ENCODE measurements at places on chromosomes 12 and 14.
A peak's percentile ranks its signal among the peaks of the same experiment; 100 is the strongest.

GRCh38 chr12:103833891-103834290 lies 7.1 kb downstream of the NT5DC3 start:
- no peak overlapping the region for H3K4me3 ChIP-seq
- H3K4me1 ChIP-seq, result peaks cover 21% of the 10 kb centered on the region
- peaks cover 9% of the 10 kb centered on the region for H3K27me3 ChIP-seq
- no peak overlapping the region for H3K27ac ChIP-seq
- H3K36me3 ChIP-seq, result peaks cover 12% of the 10 kb centered on the region

GRCh38 chr12:104342147-104342546 lies 38.6 kb downstream of the EID3 start:
- H3K4me3 ChIP-seq, result no peak overlapping the region
- no peak for DNase-seq
- H3K27me3 ChIP-seq, result no peaks in the 10 kb centered on the region
- H3K27ac ChIP-seq, result no peak overlapping the region

- H3K4me1 ChIP-seq, result peaks cover 1% of the 10 kb centered on the region
- no peak for DNase-seq
- H3K4me3 ChIP-seq, result no peak overlapping the region
- no peaks in the 10 kb centered on the region for H3K36me3 ChIP-seq
- no peak overlapping the region for H3K27ac ChIP-seq
Measured at GRCh38 chr14:93643127-93643526, 145.2 kb downstream of the PRIMA1 start.

GRCh38 chr12:128076188-128076587 lies 190.8 kb upstream of the TMEM132C start:
- H3K27ac ChIP-seq, result no peak overlapping the region
- no peaks in the 10 kb centered on the region for H3K36me3 ChIP-seq
- H3K27me3 ChIP-seq, result peaks cover 4% of the 10 kb centered on the region
- no peak for DNase-seq

- H3K4me1 ChIP-seq, result no peaks in the 10 kb centered on the region
- H3K36me3 ChIP-seq, result no peaks in the 10 kb centered on the region
- no peak for DNase-seq
- no peak overlapping the region for H3K4me3 ChIP-seq
- H3K27me3 ChIP-seq, result peaks cover 28% of the 10 kb centered on the region
Measured at GRCh38 chr12:107359382-107359781, 266.0 kb upstream of the CRY1 start.

DNA sequence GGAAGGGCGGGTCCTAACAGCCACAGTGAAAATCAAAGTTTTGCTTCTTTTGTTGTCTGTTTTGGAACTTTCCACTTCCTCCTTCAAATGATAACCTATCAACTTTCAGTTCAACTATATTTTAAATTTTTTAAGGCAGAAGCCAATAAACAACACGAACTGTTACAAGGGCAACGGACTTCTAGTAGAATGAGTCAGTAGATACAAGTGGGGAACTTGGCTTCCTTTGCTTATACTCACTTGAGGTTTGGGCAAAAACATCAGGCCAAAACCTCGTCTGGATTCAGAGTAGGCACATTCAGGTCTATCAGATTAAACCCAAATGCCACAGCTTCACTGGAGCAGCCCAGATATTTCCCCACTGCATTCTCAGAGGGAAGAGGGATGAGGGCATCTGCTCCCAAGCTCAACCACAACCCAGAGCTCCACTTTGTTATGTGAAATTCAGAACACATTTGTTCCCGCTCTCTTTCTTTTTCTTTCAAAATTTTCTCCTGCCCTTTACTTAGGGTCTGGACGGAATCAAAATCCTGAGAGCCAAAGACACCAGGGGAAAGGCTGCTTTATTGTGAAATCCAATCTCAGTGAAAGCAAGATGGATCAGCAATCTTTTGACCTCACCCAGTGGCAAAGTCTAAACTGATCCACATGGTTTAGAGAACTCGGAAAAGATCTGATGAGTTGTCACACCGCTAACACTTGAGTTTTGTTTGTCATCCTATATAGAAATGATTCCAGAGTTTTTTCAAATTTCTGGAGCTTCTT lies 152.5 kb upstream of the BTG1 start:
- no peaks in the 10 kb centered on the region for H3K36me3 ChIP-seq
- DNase-seq, result no peak
- no peak overlapping the region for H3K4me3 ChIP-seq
- no peaks in the 10 kb centered on the region for H3K27me3 ChIP-seq
- peaks cover 10% of the 10 kb centered on the region for H3K4me1 ChIP-seq
- H3K27ac ChIP-seq, result no peak overlapping the region

DNA sequence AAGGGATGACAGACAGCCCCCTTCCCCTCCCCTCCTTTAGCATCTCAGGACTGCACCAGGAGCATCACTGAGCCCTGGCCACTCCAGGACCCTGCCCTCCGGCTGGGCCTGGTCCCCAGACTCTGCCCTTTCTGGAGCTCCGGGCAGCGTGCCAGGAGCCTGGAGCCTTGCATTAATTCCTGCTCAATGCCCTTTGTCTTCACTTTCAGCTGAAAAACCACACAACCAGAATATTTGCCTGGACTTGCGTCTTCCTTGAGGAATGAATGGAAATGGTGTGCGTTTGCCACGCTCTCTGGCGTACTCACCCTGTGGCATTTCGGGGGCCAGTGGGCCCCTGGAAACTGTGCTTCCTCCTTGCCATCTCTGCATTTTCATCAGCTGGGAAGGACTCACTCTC lies 8.5 kb upstream of the RFLNA start:
- peaks cover 2% of the 10 kb centered on the region for H3K36me3 ChIP-seq
- no peak overlapping the region for H3K4me3 ChIP-seq
- H3K27me3 ChIP-seq, result peaks cover 10% of the 10 kb centered on the region
- no peak overlapping the region for H3K27ac ChIP-seq
- DNase-seq, result no peak
- H3K4me1 ChIP-seq, result peaks cover 13% of the 10 kb centered on the region

DNA sequence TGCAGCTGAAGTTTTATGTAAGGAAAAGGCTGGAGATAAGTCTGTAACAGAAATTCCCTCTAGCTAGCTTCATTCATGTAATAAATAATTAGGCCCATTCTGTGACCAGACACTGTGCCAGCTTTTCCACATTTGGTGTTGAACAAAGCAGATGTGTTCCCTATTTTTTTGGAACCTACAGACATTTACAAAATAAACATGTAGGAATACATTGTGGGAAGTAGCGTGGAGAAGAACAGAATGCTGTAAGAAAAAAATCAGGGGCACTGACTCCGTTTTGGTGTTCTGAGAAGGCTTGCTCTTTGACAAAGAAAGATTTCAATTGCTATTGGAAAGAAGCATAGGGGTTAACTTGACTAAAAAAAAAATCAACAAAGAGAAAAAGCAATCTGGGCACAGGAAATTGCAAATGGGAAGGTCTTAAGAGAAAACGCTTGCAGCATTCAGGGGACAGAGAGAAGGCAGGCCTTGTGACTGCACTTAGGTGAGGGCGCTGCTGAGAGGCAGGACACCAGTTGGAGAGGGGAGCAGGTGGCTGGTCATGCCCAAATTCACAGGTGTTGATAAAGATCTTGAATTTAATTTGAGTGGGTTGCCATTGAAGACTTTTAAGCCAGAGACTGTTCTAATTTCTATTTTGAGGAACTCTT lies 4.0 kb downstream of the FAR2 start:
- H3K4me3 ChIP-seq, result no peak overlapping the region
- peaks cover 12% of the 10 kb centered on the region for H3K4me1 ChIP-seq
- H3K27me3 ChIP-seq, result peaks cover 29% of the 10 kb centered on the region
- no peak overlapping the region for H3K27ac ChIP-seq
- no peak for DNase-seq

GRCh38 chr14:92492258-92492657 lies 21.3 kb upstream of the RIN3 start:
- no peaks in the 10 kb centered on the region for H3K36me3 ChIP-seq
- no peak overlapping the region for H3K27ac ChIP-seq
- no peak overlapping the region for H3K4me3 ChIP-seq
- no peak for DNase-seq
- H3K4me1 ChIP-seq, result no peaks in the 10 kb centered on the region

DNA sequence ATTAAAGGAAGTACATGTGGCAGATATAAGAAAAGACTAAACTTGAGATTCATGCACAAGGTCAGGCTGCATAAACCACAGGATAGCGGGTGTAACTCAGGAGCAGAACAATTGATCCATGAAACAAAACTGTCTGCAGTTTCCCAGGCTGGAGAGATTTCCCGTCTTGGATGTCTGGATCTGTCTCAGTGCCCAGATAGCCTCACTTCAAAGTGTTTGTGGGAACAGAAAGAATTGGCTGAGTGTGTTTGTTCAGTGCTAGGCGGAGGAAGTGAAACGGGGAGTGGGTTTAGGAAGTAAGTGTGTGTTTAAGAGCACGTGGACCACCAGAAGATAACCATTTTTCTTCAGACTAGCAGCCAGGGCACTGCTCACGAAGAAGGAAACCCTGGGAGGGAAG lies 1.4 kb upstream of the RNASE10 start:
- H3K36me3 ChIP-seq, result peaks cover 2% of the 10 kb centered on the region
- H3K4me3 ChIP-seq, result no peak overlapping the region
- peaks cover 11% of the 10 kb centered on the region for H3K4me1 ChIP-seq
- no peak for DNase-seq
- H3K27me3 ChIP-seq, result no peaks in the 10 kb centered on the region
- H3K27ac ChIP-seq, result no peak overlapping the region

GRCh38 chr14:73602994-73603393 lies 9.3 kb upstream of the ACOT6 start:
- H3K4me1 ChIP-seq, result peaks cover 11% of the 10 kb centered on the region
- DNase-seq, result no peak
- no peaks in the 10 kb centered on the region for H3K36me3 ChIP-seq
- H3K4me3 ChIP-seq, result no peak overlapping the region
- no peak overlapping the region for H3K27ac ChIP-seq

- DNase-seq, result no peak
- no peaks in the 10 kb centered on the region for H3K36me3 ChIP-seq
- no peak overlapping the region for H3K4me3 ChIP-seq
- no peak overlapping the region for H3K27ac ChIP-seq
Measured at GRCh38 chr12:10750385-10750727, 27.2 kb upstream of the YBX3 start.

GRCh38 chr12:118979763-118980406 lies 1.5 kb upstream of the SRRM4 start:
- H3K4me3 ChIP-seq, result peak overlapping the region; percentile 24
- peaks cover 86% of the 10 kb centered on the region for H3K27me3 ChIP-seq
- H3K4me1 ChIP-seq, result peaks cover 4% of the 10 kb centered on the region
- H3K27ac ChIP-seq, result no peak overlapping the region
- peak; percentile 47 for DNase-seq

- peaks cover 26% of the 10 kb centered on the region for H3K4me1 ChIP-seq
- H3K36me3 ChIP-seq, result peaks cover 2% of the 10 kb centered on the region
- no peak for DNase-seq
- peak overlapping the region; percentile 3 for H3K27ac ChIP-seq
- H3K4me3 ChIP-seq, result no peak overlapping the region
Measured at GRCh38 chr12:111174251-111174960, 194.5 kb downstream of the PHETA1 start.

DNA sequence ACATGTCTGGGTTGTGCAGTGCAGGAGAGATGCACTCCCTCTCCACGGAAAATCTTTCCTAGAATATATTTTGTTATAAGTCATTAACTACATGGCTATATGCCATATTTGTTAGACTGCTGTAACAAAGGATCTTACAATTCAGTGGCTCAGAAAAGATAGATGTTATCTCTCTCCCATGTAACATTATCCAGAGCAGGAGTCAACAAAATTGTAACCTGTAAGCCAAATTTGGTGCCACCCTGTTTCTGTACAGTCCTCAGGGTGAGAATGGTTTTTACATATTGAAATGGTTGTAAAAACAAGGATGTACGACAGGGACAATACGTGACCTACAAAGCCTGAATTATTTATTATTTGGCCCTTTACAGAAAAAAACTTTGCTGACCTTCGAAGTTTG lies 155.5 kb downstream of the KIF21A start:
- H3K4me3 ChIP-seq, result no peak overlapping the region
- H3K4me1 ChIP-seq, result peaks cover 3% of the 10 kb centered on the region
- no peaks in the 10 kb centered on the region for H3K27me3 ChIP-seq

DNA sequence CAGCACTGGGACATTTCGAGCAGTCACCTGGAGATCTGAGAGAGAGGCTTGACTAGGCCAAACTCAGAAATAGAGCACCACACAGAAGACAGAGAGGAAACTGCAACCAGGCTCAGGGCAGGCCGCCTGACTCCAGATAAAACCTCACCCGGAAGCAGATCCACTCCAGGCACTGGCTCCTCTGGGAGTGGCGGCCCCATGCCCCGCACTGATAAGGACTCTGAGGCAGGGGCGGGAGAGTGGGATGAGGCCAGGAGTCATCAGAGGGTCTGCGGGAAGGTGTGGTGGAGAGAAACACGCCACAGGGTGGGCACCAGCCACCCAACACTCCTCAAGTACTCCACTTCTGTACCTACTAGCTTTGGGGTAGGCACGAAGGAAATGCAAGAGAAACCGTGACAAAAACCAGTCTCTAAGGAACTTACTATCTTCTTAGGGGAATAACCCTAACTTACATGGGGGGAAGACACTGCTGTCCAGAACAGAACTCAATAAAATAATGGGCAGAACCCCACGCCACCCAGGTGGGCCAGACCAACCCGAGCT lies 71.3 kb downstream of the CHGA start:
- H3K27me3 ChIP-seq, result no peaks in the 10 kb centered on the region
- DNase-seq, result no peak
- peaks cover 2% of the 10 kb centered on the region for H3K36me3 ChIP-seq
- no peaks in the 10 kb centered on the region for H3K4me1 ChIP-seq
- H3K27ac ChIP-seq, result peak overlapping the region; percentile 71

- no peak for DNase-seq
- H3K4me3 ChIP-seq, result peak overlapping the region; percentile 18
- no peaks in the 10 kb centered on the region for H3K36me3 ChIP-seq
- peaks cover 24% of the 10 kb centered on the region for H3K4me1 ChIP-seq
- peak overlapping the region; percentile 67 for H3K27ac ChIP-seq
Measured at GRCh38 chr14:62304257-62304656, 542.0 kb downstream of the SNAPC1 start.

GRCh38 chr14:57755018-57755521 lies 110.8 kb downstream of the SLC35F4 start:
- H3K4me3 ChIP-seq, result no peak overlapping the region
- H3K36me3 ChIP-seq, result no peaks in the 10 kb centered on the region
- no peak overlapping the region for H3K27ac ChIP-seq

DNA sequence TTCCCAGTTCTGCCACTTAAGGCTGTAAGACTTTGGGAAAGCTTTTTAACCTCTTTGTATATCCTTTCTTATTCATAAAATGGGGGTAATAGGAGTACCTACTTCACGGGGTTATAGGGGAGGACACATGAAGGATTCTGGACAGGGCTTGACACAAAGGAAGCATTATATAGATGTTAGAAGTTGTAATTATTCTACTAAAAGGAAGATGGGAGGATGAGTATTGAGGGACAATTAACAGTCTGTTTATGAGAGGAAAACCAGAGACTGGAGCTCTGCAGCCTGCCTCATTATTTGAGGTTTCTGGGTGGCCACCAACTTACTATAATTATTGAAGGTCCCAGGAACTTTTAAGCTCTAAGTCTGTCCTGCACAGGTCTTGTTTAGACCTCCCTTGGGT lies 34.0 kb downstream of the PELI2 start:
- no peaks in the 10 kb centered on the region for H3K36me3 ChIP-seq
- no peak overlapping the region for H3K27ac ChIP-seq
- H3K4me1 ChIP-seq, result peaks cover 14% of the 10 kb centered on the region
